ENCODE measurements at places on chromosomes 2 and 18.

DNA sequence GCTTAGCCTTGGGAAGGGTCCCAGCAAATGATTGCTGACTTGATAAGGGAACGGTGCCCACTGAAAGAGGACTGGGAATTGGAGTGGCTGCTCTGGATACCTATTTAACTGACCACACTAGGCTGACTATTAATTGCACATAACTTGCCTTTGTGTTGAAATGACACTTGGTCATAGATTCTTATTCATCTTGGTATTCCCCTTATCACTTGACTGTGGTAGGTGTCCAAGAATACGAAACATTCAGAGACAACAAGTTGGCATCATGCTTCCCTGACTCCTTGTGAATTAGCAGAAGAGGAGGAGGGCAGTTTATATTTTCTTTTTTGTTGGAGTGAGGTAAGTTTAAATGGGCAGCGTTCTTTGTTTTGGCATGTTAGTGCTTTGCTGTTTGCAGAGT, 13.4 kb downstream of the FMNL2 start:
- no peak for DNase-seq

DNA sequence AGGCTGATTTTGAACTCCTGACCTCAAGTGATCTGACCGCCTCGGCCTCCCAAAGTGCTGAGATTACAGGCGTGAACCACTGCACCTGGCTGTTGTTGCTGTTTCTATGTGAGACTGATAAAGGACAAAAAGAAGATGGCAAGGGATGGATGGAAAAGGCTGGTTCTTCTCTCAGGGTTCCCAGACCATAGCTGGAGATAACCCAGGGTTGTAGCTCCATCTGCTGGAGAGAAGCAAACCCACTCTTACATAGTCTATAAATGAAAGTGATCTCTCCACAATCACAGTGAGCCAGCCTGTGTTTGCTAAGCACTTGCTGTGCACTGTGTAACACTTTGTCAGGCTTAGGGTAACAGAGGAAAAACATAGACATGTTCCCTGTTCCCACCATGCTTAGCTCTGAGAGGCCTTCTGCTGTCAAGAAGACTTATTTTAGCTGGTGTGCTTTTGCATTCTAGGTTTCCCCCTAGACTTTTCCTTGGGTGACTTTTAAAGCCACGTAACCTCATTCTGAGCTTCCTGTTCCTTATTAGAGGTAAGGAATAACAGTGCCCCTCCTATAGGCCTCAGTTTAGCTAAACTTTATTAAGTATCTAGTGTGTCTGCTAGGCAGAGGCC, 49.7 kb downstream of the LIMS1 start:
- peak; percentile 32 for DNase-seq

DNA sequence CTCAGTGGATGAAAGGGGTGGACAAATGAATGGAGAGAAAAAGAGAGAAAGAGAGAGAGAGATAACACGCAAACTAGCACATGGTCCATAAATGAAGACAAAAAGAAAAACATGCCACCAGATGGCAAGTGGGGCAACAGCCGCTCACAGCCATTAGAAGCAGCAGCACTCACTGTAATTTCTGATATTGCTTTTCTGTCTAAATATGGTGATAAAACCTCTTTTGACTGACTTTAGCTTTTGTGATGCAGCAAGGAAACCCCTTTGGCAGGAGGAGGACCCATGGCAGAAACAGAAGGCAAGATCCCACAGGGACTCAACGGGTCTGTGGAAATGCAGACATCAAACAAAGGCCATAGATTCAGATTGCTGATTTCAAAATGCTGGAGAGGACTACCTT, 88.0 kb upstream of the CDH20 start:
- no peak for DNase-seq

DNA sequence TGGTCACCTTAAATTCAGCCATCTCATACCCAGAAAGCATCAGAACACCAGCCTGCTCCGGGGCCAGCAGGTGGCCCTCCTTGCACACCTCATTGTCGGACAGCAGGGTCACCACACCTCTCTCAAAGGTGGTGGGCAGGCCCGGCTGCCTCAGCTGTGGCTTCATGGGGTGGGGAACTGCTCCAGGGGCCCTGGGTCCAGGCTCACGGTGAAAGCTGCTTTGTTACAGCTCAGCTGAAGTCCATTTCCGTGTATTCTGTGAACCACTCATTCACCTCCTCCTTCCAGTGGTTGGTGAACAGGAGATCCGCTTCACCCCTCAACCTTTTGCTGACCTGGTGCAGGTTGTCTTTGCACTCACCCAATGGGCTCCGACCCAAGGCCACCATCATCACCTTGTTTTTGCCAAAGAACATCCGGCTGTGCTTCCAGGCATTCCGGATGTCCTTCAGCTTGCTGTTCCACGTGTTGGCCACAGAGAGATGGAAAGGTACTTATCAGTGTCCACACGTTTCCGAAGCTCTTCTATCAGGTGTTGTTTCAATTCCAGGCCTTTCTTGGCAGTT, 78.6 kb upstream of the LDLRAD4 start:
- DNase-seq = no peak

DNA sequence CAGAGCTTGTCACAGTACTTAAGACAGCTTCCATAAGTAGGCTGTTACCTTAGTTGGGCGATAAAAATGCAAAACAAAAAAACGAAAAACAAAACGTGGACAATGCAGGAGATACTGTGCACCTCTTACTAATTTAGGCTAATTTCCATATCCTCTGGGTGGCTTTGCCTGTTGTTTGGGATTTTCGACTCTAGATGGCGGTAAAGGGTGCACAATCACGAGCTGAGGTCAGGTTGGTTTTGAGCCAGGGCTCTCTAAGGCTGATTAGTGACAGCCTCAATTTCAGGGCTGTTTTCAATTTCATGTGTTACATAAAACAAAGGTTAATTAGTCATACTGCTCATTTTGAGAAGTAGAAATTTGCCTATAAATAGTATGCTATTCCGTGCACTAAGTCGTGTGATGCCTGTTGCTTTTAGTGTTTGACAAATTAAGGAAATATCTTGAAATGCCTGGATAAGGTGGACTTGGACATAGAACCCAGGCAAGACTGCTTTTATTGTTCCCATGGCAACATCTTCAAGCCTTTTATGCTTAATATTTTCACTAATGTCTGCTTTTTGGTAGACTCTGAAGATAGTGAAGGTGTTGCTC, 493.1 kb downstream of the SOCS6 start:
- peak; percentile 86 for DNase-seq

GRCh38 chr2:68290901-68291300, 28.8 kb downstream of the CNRIP1 start:
- no peak for DNase-seq

DNA sequence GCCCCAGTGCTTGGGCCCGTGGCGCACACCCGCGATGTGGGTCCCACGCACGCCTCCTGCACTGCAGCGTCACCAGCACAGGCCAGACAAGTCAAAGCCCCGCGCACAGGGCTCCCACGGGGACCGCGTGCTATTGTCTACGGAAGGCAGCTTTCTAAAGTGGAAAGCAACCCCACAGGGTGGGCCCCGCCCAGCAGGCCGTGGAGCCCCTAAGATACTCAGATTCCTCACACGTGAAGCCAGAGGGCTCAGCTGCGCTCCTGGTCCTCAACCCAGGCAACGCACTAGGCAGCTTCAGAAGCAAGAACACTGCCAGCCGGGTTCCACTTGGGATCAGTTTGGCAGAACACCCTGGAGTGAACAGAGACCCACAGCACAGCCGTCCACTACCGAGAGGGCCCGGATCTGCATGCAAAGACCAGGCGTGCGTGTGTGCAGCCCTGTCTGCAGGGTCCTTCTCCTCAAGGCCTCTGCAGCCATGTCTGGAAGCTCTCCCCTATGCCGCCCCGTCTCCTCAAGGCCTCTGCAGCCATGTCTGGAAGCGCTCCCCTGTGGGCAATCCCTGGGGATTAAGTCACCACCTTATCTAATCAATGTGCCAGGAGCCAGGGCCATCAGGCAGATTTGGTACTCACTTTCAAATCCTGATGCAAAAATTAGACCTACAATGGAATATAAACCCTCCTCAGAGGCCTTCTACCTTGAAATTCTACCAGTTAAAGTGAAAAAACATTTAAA, 231.3 kb downstream of the HDAC4 start:
- DNase-seq = no peak

- DNase-seq = no peak
These were observed 15.8 kb upstream of the PNO1 start for GRCh38 chr2:68141875-68142274.

DNA sequence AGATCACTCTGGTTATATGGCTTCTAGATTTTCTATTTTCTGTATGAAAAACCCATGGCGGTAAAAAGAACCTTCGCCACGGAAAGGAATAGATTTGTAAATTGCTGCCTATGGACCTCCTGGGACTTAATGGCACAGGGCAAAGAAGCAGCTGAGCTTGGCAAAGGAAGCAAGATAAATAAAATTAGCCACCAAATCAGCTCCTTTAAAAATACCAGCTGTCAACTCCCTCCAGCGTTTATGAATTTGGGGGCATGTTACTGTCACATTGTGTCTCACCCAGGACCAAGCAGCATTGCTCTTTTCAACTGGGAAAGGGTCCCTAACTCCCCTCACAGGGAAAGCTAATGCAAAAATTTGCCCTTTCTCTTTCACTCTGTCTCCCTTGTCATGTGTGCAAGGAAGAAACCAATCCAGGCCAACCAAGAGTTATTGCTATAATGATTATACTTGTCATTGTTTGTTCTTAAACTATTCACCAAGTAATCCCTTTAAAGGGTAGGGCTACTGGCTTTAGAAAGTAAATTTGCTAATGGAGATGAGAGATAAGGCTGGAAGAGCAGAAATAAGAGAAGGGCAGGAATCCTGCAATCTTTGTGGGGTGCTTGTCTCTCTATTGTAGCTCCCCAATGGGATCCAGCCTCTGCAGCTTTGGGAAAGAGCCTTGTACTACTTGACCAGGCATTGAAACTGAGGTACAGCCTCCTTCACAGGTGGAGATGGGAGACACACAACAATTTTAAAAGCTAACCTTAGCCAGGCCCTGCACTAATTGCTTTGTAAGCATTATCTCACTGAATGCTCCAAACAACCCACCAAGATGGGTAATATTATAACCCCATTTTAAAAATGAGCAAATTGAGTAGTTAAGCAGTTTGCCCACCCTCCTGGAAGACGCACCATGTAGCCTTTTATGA, 119.1 kb upstream of the KLF7 start:
- DNase-seq = no peak

GRCh38 chr2:7270011-7270431, 352.8 kb downstream of the RNF144A start:
- peak; percentile 82 for DNase-seq

- DNase-seq = peak; percentile 32
These were observed 288.9 kb upstream of the ETAA1 start for GRCh38 chr2:67108231-67108630.

DNA sequence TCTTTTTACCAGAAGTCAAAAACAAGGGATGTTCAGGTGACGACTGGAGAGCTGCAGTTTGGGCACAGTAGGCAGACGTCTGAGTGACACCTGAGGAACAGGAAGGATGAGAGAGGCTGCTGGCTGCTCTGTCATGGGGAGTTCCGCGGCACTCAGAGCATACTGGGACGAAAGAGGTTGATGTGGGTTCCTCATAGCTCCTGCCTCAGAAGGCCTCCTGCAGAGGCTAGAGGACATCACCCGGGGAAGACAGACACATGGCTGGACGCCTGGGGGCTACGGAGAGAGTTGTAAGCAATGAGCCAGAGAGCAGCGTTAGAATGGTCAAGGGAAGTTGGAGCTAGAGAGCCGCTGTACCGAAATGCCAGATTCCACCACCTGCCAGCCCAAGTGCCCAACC, 45.1 kb upstream of the GLI2 start:
- no peak for DNase-seq

- no peak for DNase-seq
These were observed 134.1 kb upstream of the CREB1 start for GRCh38 chr2:207395535-207396251.

DNA sequence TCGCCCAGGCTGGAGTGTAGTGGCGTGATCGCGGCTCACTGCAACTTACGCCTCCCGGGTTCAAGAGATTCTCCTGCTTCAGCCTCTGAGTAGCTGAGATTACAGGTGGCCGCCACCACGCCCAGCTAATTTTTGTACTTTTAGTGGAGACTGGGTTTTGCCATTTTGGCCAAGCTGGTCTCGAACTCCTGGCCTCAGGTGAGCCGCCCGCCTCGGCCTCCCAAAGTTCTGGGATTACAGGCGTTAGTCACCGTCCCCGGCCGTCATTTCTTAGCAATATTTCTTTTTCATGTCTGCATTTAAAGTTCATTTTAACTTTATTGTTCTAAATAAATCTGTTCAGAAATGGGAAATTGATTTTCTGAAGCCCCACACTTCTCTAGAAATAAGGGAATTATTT, 597.3 kb upstream of the DDX18 start:
- DNase-seq = no peak

GRCh38 chr18:78618726-78619125, 360.9 kb upstream of the SALL3 start:
- DNase-seq = no peak

DNA sequence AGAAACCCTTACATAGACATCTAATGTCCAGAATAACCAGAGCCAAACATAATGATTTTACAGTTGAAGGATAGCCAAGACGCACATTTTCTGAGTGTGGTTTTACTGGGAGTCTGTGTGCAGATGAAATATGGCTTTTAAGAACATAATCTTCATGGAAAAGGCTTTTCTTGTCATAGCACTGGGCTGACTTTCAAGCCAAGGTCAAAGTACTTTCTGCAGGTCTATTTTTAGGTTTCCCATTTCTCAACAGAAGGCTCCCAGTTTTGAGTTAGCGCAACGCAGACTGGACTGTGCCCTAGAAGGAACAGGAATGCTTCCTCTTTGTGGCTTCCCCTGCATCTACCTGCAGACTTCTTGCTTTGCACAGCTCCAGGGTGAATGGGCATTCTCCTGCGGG, 92.3 kb upstream of the UPP2 start:
- no peak for DNase-seq

DNA sequence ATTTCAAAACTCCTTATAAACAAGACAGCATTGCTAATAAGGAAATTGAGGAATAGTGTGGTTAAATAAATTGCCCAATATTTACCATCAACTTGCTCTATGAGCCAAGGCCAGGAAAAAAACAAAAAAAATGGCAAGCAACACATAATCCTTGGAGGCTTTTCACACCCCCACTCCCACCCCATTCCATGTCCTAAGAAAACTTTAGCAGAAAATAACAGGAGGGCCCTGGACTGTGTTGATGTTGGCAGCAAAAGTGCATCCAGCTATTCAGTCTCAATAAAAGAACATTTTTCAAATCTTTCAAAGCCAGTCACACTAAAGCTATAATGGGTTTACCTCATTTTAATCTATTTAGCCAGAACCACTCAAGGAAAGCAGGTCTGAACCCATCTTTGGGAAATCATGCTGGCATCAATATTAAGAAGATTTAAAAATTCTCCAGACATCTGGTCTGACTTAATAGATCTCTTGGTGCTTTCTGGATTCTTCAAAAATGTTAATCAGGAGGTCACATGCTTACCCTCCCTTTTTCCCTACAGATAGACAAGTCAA, 34.6 kb upstream of the STK17B start:
- DNase-seq = no peak
